NCI-H1092 (cell line): ENCODE measurements at places on chromosomes 12 and 14.
A peak's percentile ranks its signal among the peaks of the same experiment; 100 is the strongest.

- DNase-seq, result no peak
Observed at GRCh38 chr12:50211392-50212070, 44.4 kb upstream of the CERS5 start.

GRCh38 chr12:12396694-12397093, 39.8 kb downstream of the BORCS5 start:
- no peak for DNase-seq

DNA sequence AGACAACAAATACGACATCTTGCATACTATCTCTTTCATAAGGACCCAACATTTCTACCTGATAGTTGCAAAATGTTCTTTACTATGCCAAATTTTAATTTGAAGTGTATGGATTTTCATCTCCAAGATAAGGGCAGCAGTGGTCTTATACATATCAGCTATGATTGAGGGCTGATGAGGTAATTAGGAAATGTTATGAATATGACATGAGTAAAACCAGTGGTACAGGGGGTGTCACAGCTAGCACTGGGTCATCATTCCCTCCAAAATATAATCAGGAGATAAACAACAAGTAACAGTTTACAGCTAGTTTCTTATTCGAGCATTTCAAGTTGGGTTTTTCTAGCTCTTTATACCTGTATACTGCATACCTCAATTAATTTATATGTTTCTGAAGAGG, 35.0 kb downstream of the ATP2B1 start:
- no peak for DNase-seq

GRCh38 chr12:132413931-132414588, 75.9 kb upstream of the FBRSL1 start:
- peak; percentile 30 for DNase-seq

GRCh38 chr14:95018821-95019220, 138.5 kb downstream of the DICER1 start:
- DNase-seq, result no peak

GRCh38 chr12:53694756-53695151, 18.9 kb upstream of the ATP5MC2 start:
- no peak for DNase-seq

- peak; percentile 70 for DNase-seq
Observed at GRCh38 chr12:4857472-4858291, 52.0 kb upstream of the KCNA1 start.

GRCh38 chr12:2722806-2723205, 72.0 kb upstream of the FKBP4 start:
- DNase-seq, result no peak

DNA sequence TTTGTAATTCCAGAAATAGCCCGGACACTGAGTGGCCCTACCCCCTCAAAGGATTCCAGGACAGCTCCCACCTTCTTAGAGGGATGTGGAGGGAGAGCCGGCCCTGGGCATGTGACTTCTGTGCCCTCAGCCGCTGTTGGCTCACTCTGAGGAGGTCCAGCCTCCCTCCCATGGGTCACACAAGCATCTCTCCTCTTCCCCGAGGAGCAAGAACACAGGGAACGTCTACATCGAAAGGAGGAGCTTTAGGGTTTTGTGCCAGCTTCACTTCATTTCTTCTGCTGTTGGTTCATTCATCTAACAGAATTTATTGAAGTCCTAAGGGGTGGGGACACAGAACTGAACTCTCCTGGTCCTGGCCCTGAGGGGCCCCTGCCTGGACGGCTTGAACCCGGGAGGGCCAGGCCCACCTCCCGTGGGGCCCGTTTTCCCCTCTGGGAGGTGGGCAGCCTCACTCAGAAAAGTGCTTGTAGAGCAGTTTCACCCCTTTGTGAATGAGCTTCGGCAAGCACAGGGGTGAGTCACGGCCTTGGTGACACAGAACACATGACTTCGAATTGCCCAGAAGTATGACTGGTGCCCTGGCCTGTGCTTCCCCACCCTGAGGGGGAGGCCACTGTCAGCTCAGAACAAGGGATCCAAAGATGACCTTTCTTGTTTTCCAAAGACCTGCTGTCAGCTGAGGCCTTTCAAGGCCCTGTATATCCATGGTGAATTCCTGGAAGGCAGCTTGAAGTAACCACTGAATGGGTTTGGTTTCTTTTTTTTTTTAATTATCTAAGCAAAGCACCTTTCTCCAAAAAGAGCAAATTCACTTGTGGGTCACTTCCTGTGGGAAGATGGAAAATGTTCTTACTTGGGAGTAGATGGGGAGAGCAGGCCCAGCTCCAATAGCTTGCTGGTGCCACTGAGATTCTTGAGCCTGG, 39.2 kb downstream of the NFKBIA start:
- DNase-seq, result no peak

DNA sequence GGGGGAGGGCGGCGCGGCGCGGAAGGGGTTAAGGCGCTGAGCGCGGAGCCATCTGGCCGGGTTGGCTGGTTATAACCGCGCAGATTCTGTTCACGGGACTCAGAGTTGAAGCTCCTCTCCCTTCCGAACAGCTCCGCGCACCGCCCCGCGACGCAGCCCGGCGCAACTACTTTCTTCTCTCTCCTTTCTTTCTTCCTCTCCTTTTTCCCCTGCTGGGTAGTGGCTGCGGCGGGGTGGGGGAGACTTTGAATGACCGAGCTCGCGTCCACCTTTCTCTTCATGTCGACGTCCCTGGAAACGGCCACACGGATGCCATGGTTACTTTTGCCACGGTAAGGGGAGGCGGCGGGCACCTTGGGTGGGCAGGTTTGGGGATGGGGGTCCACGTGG, at the start of gene NTF3:
TSS of gene NTF3 (plus strand) at position 98 of the 390 bp plus-strand sequence. CDS start at position 315, 217 bp downstream.
- peak; percentile 13 for DNase-seq

DNA sequence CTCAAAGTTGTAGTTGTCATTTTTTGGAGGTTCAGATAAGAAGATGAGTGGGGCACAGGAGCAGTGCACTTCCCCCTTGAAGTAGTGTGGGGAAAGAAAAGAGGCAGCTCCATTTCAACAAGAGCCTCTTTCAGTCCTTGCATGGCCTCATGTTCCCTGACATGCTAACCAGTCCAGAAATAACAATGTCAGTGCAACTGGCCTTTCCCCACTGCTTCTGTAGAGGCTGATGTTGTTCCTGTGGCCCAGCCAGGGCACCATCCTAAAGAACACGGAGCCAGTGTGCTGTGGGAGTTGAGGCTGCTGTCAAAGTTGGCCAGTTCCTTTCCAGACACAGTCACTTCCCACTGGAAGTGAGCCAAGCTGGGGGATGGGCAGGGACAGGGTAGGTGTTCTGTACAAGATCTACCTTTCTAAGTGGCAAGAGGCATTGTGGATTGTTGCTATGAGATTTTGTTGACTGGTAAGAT, 77.7 kb upstream of the SLC38A2 start:
- no peak for DNase-seq

DNA sequence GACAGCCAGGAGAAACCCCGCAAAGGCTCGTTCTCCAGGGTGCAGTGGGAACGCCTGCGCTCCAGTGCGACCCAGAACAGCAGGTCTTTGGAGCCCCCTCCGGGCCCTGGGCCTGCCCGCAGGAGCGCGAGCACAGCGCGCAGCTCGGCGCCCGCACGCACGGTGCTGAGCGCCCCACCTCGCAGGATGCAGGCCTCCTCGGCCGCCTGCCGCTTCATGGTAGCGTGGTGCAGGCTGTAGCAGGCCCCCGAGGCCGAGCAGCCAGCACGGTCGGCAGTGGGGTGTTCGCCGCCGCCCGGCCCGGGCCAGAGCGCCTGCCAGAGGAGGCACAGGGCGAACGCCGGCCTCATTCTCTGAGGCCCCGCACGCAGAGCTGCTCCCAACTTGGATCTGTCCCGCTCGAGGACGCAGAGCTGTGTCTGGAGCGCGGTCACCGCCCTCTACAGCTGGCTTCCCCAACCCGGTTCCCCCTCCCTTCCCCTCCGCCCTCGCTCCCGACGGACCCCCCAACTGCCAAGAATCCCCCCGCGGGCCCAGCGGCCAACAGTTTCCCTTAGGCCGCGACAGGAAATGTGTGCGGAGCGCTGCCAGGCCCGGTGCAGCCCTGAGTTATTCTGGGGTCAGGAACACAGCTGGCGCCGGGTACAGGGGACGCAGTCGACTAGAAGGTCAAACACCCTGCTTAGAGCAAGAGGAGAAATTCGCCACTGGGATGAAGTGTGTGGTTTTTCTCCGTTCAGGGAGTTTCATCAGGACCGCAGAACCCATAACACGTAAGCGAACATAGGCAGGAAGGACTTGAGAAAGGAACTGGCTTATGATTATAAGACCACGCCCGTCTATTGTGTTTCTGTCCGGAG, at the start of gene CLEC14A:
TSS of gene CLEC14A (minus strand) at position 421 of the 860 bp plus-strand sequence. CDS start at position 350, 71 bp downstream.
- DNase-seq, result no peak

GRCh38 chr14:92793709-92794546, at the start of gene GOLGA5:
Gene GOLGA5 (plus strand): TSS chr14:92794305. CDS start chr14:92797438, 3,133 bp downstream.
- peak; percentile 98 for DNase-seq

GRCh38 chr12:50768391-50768790, 4.5 kb downstream of the ATF1 start:
- DNase-seq, result no peak

DNA sequence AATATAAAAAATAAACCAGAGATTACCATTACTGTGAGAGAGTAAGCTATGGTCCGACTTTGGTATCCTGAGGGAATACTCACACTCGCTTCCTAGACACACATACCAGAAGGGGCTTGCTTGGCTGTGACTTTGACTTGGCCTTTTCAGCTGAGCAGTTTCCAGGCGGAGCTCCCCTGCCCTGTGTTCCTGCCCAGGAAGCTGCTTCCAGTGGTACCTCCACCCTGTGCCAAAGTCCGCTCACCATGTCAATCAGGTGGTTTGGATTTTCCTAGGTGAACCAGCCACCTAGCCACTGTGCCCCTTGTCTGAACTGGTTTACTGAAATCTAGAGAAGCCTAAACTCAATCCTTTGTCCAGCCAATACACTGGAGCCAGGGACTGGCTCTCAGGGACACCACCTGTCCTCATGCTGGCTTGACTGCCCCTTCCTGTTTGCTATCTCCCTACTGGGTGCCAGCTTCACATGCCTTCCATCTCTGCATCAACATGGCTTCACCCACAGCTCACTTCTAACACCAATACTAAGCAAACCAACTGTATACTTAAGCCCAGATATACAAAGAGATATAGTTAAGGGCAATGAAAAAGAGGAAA, 28.6 kb downstream of the MAX start:
- DNase-seq, result no peak

GRCh38 chr12:88520436-88520820, 59.8 kb downstream of the KITLG start:
- DNase-seq, result no peak

DNA sequence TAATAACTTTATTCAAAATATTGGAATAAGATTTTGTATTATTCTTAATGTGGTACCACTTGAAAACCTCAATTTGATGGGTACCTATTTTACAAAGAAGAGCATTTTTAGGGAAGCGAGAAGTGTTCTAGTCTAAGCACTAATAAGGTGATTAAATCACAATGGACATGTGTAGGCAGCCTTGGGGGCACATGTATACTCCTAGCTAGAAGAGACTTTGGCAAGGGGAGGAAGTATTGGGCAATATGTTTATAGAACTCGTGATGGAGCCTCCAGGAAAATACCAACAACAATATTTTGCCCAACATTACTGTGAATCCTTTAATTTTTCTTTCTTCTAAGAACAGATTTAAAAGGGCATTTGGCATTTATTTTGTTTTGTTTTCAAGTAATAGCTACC, 280.3 kb downstream of the ADAMTS20 start:
- DNase-seq, result no peak

GRCh38 chr14:78242086-78242485, 71.9 kb downstream of the NRXN3 start:
- DNase-seq, result no peak

- DNase-seq, result no peak
Observed at GRCh38 chr14:91036741-91037469, 23.5 kb downstream of the RPS6KA5 start.

GRCh38 chr14:91250912-91251311, 6.4 kb upstream of the GPR68 start:
- peak; percentile 77 for DNase-seq

DNA sequence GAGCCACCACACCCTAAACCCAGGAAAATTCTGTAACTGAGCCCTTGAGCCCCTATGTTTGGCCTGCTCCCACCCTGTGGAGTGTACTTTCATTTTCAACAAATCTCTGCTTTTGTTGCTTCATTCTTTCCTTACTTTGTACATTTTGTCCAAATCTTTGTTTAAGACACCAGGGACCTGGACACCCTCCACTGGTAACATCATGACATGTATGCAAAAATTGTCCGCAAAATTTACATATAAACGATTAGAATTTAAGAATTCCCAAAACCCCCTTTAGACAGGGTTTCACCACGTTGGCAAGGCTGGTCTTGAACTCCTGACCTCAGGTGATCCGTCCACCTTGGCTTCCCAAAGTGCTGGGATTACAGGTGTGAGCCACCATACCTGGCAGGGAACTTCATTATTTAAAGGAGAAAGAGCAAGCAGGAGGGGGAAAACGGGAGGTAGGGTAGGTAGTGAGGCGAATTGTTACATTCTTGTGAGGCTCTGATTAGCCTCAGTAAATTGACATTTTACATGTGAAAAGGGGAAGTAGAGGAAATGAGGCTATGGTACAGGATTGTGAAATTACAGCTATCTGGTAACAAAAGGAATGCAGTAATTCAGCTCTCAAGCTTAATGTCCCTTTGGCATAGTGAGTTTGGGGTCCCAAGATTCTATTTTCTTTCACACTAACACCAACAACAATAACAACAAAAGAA, 27.6 kb downstream of the TUBA1A start:
- no peak for DNase-seq

GRCh38 chr14:102212356-102212755, 72.7 kb downstream of the WDR20 start:
- DNase-seq, result no peak
